Activated CD8-positive, alpha-beta memory T cell treated with anti-CD3 and anti-CD28 coated beads, Interleukin-2, amount 50 U/mL, for 4 hours (primary cell): ENCODE measurements at places on chromosomes 16 and 17.
A peak's percentile ranks its signal among the peaks of the same experiment; 100 is the strongest.

DNA sequence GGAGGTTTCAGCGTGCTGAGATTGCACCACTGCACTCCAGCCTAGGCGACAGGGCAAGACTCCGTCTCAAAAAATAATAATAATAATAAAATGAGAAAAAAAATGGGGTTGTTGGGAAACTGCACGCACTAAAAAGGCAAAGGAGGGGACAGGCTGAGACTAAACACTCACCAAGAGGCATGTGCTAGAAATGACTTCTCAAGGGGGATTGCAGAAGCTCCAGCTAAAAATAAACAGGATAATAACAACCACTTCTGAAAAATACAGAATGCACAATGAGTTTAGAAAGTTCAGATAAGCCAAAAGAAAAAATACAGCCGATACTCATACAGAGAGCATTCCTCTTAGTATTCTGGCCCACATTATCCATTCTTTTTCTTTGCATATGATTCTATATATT is 15.1 kb upstream of the TIMP2 start:
- DNase-seq, result no peak

DNA sequence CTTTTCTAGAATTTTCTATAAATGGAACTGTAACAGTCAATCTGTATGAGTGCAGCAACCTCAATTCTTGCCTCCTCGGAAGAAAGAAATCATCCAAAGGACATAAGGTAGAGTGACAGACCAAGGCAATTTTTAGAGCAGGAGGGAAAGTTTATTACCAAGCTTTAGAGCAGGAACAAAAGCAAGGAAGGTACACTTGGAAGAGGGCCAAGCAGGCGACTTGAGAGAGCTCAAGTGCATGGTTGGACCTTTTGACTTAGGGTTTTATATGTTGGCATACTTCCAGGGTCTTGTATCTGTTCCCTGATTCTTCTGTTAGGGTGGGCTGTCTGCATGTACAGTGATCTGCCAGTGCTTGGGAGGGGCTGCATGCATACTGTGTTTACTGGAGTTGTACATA is 50.3 kb downstream of the SCNN1G start:
- no peak for DNase-seq

GRCh38 chr16:85952197-85952596 is 53.2 kb downstream of the IRF8 start:
- no peak for DNase-seq

GRCh38 chr17:40791111-40791510 is 8.6 kb downstream of the KRT28 start:
- DNase-seq, result no peak

GRCh38 chr16:85428168-85428898 is 184.8 kb upstream of the GSE1 start:
- peak; percentile 51 for DNase-seq

DNA sequence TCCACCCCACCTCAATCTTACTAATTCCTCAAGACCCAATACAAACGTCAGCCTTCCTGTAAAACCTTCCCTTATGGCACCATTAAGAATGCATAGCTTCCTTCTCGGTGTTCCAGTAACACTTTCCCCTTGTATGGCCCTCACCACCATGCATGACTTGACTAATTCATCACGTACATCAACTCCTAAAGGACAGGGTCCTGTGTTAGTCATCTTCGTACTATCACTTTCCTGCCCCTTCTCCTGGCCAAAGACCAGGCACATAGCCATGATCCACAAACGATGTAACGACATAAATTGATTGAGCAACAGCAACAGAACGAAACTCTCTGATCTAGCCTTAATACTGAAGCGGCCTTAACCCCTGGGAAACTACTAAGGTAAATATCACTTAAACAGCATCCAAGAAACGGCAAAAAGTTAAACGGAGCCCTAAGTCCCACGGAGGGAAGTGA is 612 bp downstream of the PSMD12 start:
- DNase-seq, result no peak

DNA sequence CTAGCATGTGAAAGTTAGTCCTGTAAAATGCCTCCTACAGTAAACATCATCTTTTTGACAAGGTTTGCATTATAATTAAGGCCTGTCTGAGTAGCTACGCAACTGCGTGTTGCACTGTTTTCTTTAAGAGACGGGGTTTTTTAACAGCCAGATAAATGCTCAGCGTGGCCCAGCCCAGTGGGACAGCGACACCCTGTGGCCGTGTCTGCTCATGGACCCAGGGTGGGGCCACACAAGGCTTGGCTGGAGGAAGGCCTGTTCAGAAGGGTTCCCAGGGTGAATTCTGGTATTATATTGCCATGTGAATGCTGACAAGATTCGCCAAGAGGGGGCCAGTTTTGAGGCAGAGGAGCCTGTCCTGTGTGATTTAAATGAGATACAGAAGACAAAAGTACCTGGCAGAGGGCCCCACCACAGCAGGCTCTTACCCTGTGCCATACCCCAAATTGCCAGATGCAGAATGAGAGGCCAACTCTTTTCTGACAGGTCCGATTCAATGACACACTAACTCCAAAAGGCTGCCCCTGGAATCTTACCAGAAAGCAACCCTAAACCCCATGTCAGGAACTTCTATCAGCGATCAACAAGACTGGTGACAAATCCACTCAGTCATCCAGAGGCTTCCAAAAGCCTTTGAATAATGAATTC is 65.9 kb upstream of the IRX6 start:
- DNase-seq, result peak; percentile 19

GRCh38 chr16:50881331-50881830 is 139.5 kb downstream of the CYLD start:
- no peak for DNase-seq

DNA sequence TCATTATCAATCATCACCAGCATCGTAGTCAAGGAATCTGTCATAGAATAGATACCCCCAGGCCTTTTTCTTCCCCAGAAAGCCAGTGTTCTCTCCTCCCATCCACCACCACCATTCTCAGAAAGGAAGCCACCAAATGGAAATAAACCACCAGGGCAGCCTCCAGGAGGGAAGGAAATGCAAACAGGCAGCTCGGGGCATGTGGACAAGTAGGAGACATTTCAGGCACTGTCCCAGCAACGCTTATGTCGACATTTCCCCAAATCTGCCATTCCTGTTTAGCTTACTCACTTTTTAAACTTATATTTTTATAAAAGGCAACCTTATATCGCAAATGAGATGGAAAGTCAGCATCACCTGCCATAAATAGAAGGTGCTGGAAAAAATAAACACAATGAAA is 15.8 kb downstream of the EMP2 start:
- DNase-seq, result no peak

GRCh38 chr17:60910415-60910814 is 232.8 kb downstream of the BCAS3 start:
- no peak for DNase-seq

DNA sequence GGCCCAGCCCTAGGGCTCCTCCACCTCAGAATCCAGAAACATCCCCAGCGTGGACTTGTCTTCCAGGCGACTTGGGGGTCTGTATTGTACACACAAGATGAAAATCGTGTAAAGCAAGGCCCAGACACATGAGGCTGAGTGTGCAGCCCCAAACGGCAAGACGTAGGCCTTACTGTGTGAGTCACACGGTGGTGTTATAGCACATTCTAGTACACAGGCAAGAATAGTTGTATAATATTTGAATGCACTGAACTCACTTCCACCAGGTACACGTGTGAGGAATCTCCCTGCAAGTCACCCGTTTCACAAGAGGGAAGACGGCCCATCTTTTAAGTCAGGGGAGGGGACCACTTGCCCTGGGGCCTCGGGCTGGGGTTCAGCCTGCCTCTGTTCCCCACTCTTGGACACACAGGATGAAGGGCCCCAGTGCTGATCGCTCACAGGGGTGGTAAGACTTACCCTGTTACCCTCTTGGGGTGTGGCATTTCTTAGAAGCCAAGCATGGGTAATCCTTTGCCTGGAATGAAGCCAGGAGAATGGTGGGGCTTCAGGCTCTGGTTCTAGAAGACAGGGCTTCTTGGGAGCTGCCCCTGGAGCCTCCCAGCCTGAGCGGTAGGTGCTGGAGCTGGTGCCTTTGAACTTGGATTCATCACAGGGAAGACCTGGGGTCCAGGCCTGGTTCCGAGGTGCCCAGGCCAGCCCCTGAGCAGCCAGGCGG is 71.3 kb downstream of the SREBF1 start:
- DNase-seq, result no peak

DNA sequence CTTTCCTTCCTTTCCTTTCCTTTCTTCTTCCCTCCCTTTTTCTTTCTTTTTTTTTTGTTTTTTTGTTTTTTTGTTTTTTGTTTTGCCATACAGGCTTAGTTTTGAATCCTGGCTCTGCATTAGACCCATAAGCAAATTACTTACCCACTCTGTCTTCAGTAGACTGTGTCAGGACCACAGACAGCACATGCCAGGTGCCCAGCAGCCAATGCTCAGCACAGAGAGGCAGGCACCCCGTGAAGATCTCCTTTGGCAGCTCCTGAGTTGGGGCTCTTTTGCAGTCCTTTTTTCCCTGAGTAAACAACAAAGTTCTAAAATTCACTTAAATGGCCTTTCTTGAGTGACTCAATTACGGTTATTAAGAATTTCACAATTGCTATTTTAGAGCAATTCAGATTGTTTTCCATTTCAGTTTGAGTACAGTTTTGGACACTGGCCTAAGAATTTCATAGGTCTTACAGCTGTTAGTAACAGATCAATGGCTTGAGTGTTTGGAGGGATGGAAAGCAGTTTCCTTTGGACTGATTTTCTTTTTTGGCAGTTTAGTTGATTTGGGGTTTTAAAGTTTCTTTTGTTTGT is 26.2 kb upstream of the SLC5A11 start:
- DNase-seq, result no peak

- DNase-seq, result no peak
Observed at GRCh38 chr16:2155977-2156848, 631 bp downstream of the TRAF7 start.

DNA sequence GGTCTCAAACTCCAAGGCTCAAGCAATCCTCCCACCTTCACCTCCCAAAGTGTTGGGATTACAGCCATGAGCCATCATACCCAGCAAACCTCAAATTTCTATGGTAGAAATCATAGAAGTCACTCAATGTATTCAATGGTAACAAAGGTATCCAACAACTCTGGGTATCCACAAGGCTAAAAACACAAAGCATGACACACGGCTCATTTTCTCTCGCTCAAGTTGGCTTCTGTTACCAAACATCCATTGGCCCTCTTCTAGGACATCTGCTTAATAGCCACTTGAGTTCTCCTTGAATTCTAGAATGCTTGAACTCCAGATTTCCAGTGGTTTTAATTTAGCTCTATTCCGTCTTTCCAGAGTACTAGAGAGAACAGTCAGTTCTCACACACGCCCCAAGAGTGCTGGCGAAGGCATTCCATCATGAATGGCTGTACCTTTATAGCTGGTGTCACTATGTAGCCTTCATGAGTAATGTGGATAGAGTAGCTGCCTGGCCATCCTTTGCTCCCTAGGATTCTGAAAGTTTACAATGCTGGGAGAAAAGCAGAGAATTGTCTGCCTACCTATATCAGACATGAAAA is 42.6 kb downstream of the SPAG9 start:
- no peak for DNase-seq

DNA sequence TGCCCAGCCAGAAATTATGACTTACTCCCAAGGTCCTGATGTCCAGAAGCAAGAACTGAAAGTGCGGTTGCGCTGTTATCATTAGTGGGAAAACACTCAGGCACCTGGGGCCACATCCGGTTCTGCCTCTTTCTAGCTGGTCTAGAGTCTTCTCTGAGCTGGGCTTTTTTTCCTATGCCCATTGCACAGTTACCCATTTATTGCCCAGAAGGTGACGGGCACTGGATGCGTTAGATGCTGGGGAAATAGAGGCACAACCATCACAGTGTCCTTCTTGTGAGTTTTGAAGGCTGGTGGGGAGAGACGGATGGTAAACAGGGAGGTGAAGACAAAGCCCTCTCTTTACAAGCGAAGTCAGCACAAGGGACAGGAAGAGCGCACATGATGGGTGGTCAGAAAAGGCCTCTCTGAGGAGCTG is 37.7 kb downstream of the PLCG2 start:
- DNase-seq, result no peak

- DNase-seq, result no peak
Observed at GRCh38 chr17:2503627-2504026, 8.1 kb downstream of the METTL16 start.

- DNase-seq, result no peak
Observed at GRCh38 chr16:50213939-50214519, 52.3 kb upstream of the ADCY7 start.

DNA sequence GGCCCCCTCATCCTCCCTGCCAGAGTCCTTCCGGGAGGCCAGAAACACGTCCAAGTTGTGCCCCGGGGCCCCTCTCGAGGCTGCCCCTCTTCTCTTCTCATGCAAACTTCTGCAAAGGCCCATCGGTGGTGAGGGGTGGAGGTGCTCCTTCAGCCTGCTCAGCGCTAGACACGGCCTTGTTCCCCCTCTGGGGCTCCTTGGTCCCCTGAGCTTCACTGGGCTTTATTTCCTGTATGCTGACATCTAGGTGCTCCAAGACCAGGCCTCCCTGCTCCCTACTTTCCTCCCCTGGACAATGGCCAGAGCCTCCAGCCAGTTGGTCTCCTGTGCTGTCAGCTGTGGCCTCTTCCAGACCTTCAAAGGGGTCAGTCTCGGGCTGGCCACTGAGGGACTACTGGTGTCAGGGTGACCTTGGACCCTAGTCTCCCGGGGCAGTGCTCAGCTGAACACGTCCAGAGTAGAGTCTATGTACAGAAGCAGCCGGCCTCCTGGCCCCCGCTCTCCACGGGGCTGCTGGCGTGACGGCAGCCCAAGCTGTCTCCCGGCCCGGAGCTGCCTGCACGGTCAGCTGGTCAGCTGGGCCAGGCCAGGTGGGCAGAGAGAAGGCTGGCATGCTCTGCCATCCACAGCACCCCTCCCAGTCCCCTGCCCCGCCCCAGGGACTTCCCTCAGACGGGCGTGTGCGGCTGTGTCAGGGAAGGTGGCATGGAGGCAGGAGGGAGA is 1.7 kb upstream of the PRR35 start:
- no peak for DNase-seq

DNA sequence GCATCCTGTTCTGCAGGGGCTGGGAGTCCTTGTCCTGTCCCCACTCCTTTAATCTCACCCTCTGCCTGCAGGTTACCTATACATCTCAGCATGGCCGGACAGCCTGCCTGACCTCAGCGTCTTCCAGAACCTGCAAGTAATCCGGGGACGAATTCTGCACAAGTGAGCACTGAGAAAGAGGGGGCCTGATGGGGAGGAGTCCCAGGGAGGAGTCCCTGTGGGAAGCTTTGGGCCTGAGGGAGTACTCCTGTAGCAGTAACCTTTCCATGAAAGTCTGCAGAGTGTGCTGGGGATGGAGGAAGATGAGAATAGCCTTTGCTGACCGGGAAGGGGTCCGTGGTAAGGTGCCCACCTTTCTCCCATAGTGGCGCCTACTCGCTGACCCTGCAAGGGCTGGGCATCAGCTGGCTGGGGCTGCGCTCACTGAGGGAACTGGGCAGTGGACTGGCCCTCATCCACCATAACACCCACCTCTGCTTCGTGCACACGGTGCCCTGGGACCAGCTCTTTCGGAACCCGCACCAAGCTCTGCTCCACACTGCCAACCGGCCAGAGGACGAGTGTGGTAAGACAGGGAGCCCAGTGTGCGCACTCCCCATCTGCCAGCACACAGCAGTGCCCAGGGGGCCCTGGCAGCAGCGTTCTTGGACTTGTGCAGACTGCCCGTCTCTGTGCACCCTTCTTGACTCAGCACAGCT is 14.8 kb downstream of the MIEN1 start:
- DNase-seq, result no peak

GRCh38 chr16:12188935-12189249 is 212.4 kb downstream of the SNX29 start:
- no peak for DNase-seq

GRCh38 chr16:85583491-85584181 is 29.5 kb upstream of the GSE1 start:
- peak; percentile 32 for DNase-seq

GRCh38 chr17:38912221-38912813 is 13.1 kb upstream of the LASP1NB start:
- DNase-seq, result no peak
